ENCODE measurements at places on chromosomes 4 and X.
A peak's percentile ranks its signal among the peaks of the same experiment; 100 is the strongest.

DNA sequence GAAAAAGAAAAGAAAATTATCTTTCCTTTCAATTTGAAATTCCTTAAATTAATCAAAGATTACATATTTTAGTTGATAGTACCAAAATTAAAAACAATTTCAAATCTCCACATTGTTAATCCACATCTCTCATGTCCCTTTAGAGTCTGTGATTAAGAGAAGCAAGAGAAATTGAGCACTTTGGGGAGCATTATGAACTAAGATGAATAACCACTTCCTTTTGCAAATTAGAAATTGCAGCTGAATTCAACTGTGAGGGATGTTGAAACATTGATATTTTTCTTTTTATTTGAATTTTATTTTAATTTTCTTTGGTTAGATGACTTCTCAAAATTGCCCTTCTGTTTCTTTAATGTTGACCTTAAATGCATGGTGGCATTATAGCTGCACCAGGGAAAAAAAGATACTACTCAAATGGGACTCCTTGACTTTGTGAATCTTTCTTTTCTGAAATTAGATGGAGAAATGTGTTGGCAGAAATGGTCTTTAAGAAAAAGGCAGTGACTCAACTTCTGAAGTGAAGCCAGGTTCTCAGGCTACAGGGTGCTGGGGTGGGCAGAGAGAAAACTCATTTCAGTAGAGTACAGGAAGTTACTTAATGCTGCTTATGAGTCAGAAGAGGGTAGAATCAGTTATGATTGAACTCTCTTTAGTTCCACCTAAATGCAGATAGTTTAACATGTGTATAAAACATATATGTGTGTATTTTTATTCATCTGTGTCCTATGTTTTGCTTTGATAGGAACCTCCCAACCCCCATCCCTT, 92.0 kb upstream of the TNIP3 start:
- no peaks in the 10 kb centered on the region for H3K27me3 ChIP-seq
- no peak overlapping the region for H3K4me3 ChIP-seq
- H3K4me1 ChIP-seq = peaks cover 4% of the 10 kb centered on the region
- no peak for DNase-seq

- H3K27ac ChIP-seq = no peak overlapping the region
- DNase-seq = no peak
- no peaks in the 10 kb centered on the region for H3K27me3 ChIP-seq
- H3K4me1 ChIP-seq = no peaks in the 10 kb centered on the region
- no peaks in the 10 kb centered on the region for H3K36me3 ChIP-seq
- no peak overlapping the region for H3K4me3 ChIP-seq
Measured at GRCh38 chr4:159410076-159410777, 307.3 kb downstream of the RAPGEF2 start.

DNA sequence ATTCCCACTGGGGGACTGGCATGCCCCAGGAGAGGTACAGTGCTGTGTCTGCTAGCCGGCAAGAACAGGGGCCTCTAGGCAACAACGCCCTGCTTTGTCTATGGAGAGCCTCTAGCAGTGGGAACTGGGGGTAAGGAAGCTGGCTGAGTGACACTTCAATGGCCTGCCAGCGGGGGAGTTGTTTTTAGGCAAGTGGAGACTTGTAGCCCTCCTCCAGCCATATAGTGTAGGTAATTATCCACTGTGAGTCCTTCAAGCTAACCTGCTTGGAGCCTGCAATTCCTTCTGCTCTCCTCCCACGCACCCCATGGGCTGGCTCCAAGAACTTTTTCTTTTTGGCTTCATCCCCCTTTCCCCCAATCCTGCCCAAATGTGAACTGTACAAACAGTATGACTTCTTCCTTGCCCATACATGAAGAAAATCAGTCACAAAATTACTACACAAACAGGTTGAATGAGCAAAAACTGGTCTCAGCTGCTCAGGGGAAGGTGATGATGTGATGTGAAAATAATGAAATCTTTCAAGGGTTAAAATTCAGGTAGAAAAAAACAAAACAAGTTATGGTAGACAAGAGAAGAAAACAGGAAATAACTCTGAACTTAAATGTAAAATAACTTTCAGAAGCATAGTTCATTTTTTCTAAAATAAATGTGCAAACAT, 33.1 kb downstream of the LEF1 start:
- DNase-seq = peak; percentile 42
- H3K4me3 ChIP-seq = no peak overlapping the region
- H3K27me3 ChIP-seq = no peaks in the 10 kb centered on the region
- H3K36me3 ChIP-seq = no peaks in the 10 kb centered on the region
- no peak overlapping the region for H3K27ac ChIP-seq
- H3K4me1 ChIP-seq = no peaks in the 10 kb centered on the region

DNA sequence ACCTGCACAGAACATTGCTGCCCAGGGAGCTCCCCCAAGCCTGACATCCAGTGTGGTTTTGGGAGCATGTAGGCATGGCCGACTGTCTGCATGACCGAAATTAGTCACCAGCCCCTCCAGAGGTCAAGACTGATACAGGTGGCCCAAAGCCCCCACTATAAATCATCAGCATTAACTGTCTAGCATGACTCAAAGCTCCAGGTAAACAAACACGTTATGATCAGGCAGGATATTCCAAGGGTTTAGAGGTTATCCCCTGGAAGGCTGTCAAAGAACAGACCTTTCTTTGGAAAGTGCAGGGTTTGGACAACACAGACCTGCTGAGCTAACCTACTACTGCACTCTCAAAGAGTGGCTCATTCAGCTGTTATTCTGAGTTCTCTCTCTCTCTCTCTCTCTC, 2.1 kb upstream of the FAM9A start:
- H3K27ac ChIP-seq = no peak overlapping the region
- no peak overlapping the region for H3K4me3 ChIP-seq
- H3K27me3 ChIP-seq = no peaks in the 10 kb centered on the region
- H3K4me1 ChIP-seq = no peaks in the 10 kb centered on the region
- no peaks in the 10 kb centered on the region for H3K36me3 ChIP-seq

DNA sequence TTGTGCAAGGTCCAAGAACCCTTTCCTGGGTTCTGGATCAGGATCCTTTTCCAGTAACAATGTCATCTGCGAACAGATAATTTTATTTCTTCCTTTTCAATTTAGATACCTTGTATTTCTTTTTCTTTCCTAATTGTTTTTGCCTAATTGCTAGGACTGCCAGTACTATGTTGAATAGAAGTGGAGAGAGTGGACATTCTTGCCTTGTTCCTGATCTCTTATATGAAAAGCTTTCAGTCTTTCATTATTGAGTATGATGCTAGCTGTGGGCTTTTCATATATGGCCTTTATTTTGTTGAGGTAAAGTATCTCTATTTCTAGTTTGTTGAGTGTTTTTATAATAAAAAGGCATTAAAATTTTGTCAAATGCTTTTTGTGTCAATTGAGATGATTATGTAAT, 42.2 kb upstream of the SPP1 start:
- H3K4me3 ChIP-seq = no peak overlapping the region
- H3K27me3 ChIP-seq = no peaks in the 10 kb centered on the region
- H3K4me1 ChIP-seq = no peaks in the 10 kb centered on the region
- no peak for DNase-seq
- H3K27ac ChIP-seq = no peak overlapping the region

GRCh38 chr4:106851726-106852125, 184.4 kb downstream of the DKK2 start:
- H3K36me3 ChIP-seq = no peaks in the 10 kb centered on the region
- no peaks in the 10 kb centered on the region for H3K27me3 ChIP-seq
- no peak overlapping the region for H3K4me3 ChIP-seq
- H3K4me1 ChIP-seq = no peaks in the 10 kb centered on the region

DNA sequence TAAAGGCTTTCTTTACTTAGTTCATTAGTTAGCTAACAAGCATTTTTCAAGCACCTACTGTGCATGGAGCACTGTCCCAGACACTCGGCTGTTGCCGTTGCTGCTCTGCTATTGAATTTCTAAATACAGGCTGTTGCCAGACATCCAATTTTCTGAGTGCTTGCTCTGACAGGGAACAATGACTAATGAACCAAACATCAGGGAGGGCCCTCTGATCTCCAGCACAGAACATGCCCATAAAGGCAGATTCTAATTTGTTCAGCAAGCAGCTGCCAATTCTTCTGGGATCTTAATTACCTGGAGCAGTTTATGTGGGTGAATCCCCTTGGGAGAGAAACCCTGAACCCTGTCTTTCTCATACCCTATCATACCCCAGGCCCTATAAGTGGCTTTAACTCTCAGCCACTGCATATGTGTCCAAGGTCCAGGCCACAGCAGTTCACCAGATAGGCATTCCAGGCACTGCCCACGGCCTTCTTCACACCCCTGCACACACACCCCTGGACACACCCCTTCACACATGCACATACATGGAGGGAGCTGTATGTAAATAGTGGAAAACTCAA, 27.9 kb downstream of the TSC22D3 start:
- no peaks in the 10 kb centered on the region for H3K4me1 ChIP-seq
- no peaks in the 10 kb centered on the region for H3K36me3 ChIP-seq
- H3K27me3 ChIP-seq = no peaks in the 10 kb centered on the region
- DNase-seq = no peak
- no peak overlapping the region for H3K27ac ChIP-seq
- no peak overlapping the region for H3K4me3 ChIP-seq

- no peaks in the 10 kb centered on the region for H3K36me3 ChIP-seq
- H3K27ac ChIP-seq = no peak overlapping the region
- peak; percentile 6 for DNase-seq
- H3K4me3 ChIP-seq = no peak overlapping the region
- no peaks in the 10 kb centered on the region for H3K27me3 ChIP-seq
Measured at GRCh38 chrX:41779030-41779564, 55.1 kb downstream of the GPR82 start.

DNA sequence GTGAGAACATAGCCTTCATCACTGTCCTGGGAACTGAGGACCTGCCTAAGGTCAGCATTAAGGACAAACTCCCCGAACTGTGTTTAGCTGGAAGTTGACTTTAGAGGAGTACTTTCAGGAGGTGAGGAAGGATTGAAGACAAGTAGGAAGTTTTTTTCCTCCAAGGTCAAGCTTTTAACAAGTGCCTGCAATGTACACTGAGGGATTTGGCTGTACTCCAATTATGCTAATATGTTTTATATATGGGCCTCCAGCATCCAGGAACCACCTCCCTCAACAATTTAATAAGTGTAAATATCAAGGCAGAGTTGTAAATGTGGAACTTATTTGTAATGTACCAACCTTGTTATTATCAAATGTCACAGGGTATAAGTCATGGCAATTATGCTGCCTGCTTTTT, 726.2 kb downstream of the RPA4 start:
- no peaks in the 10 kb centered on the region for H3K36me3 ChIP-seq
- no peaks in the 10 kb centered on the region for H3K27me3 ChIP-seq
- no peaks in the 10 kb centered on the region for H3K4me1 ChIP-seq
- H3K27ac ChIP-seq = no peak overlapping the region
- H3K4me3 ChIP-seq = no peak overlapping the region

DNA sequence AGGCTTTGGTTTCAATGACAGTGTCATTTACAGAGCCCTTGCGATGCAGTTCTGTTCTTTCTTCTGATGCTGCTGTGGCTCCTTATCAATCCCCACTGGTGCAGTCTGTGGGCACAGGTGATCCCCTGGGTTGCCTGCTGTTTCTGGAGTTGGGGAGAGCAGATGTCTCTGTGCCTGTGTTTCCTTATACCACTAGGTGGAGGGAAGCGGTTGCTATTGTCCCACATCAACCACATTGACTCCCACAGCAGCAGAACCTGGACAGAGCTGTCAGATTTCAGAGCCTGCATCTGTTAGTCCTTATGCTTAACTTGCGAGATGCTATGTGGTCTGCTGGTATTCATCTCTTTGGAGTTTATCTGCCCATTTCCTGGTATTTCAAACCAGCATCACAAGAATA, 57.7 kb downstream of the NEIL3 start:
- H3K4me3 ChIP-seq = no peak overlapping the region
- no peak overlapping the region for H3K27ac ChIP-seq
- H3K4me1 ChIP-seq = no peaks in the 10 kb centered on the region
- no peaks in the 10 kb centered on the region for H3K36me3 ChIP-seq

- H3K4me1 ChIP-seq = no peaks in the 10 kb centered on the region
- H3K4me3 ChIP-seq = no peak overlapping the region
- no peaks in the 10 kb centered on the region for H3K36me3 ChIP-seq
- no peaks in the 10 kb centered on the region for H3K27me3 ChIP-seq
- H3K27ac ChIP-seq = no peak overlapping the region
- DNase-seq = no peak
Measured at GRCh38 chr4:116847616-116848015, 237.8 kb downstream of the TRAM1L1 start.

DNA sequence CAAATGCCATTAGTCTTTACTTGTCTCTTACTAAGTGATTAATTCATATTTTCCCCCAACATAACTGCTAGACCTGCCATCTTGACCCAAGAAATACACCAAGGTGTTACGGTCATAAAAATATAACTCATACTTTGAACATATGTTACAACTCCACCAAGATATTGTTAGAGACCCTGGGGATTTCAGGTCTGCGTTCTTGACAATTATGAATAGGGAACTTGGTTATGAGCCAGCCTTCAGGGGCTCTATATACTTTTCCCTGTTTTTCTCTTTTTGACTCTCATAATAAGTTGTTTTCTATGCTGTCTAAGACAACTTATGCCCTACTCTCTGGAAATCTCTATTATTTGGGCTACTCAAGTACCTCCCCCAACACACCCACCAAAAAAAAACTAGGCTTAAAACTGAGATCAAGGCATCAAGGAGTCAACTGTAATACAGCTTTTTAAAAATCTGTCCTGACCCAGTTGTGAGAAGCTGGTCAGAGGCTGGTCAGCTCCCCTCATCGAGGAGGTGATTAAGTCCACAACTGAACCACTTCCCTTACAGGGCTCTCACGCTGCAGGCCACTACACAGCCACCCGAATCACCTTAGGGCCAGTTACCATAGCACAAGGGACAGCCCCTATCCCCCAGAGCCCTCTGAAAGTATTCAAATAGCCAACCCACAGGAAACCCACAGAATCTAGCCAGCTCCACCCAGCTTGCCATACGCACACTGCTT, 10.5 kb upstream of the TLR3 start:
- no peaks in the 10 kb centered on the region for H3K36me3 ChIP-seq
- DNase-seq = no peak
- H3K27ac ChIP-seq = no peak overlapping the region
- no peak overlapping the region for H3K4me3 ChIP-seq

GRCh38 chrX:154654372-154654771, 993 bp upstream of the CTAG2 start:
- H3K4me1 ChIP-seq = no peaks in the 10 kb centered on the region
- H3K27ac ChIP-seq = no peak overlapping the region
- H3K4me3 ChIP-seq = no peak overlapping the region
- H3K27me3 ChIP-seq = no peaks in the 10 kb centered on the region
- no peak for DNase-seq

DNA sequence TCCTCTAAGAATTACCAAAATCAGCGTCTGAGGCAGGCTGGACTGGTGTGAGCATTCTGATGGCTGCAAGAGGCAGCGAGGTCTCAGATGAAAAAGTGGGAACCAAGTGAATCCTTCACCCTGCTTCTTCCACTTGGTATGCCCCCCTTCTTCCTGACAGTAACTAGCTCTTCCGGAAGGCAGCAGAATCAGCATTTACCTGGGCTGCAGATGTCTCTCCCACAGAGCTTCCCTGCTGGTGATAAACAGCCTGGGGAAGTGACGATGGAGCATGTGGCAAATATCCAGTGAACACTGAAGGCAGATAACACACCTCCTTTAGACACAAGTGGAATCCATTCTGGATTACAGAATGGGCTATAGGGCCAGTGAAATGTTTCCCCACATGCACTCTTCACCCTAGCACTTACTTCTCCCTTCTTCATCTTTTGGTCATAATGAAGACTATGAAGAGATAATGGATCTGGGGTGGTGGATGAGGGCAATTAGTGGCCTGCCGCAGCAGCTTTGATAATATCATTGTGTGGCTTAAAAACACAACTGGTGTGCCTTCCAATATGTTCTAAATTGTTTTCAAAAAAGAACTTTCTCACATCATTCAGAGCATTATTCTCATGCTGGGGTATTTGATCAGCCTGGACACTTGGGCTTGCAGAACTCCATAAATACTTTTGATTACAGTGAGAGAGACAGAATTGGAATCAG, 60.8 kb upstream of the TBC1D9 start:
- H3K36me3 ChIP-seq = no peaks in the 10 kb centered on the region
- no peaks in the 10 kb centered on the region for H3K4me1 ChIP-seq
- H3K4me3 ChIP-seq = no peak overlapping the region

Measured in Caco-2 (cell line).